ENCODE measurements at places on chromosomes 3 and 15. TPM values are rescaled to one million over a fixed set of nuclear protein-coding genes. Genes with fewer than 3 reads are reported as not detected.

Gene GRM7
- not detected for polyA plus RNA-seq

Gene CRYGS
- polyA plus RNA-seq: not detected

Gene ITPKA
- polyA plus RNA-seq: not detected

Gene SYNPR
- polyA plus RNA-seq: not detected

Gene AHSG
- not detected for polyA plus RNA-seq

Gene MEIS2
- polyA plus RNA-seq: not detected

Gene OR4M2
- polyA plus RNA-seq: not detected

Gene SAMD7
- not detected for polyA plus RNA-seq

Gene TTLL13
- 0.24 TPM for polyA plus RNA-seq

Gene CELF6
- polyA plus RNA-seq: not detected

Gene TUSC7
- polyA plus RNA-seq: not detected
